ENCODE measurements at places on chromosomes 4 and X. TPM values are rescaled to one million over a fixed set of nuclear protein-coding genes. Genes with fewer than 3 reads are reported as not detected.

The EXOC1 gene
- 29.0 TPM for total RNA-seq

The MXD4 gene
- total RNA-seq: 7.1 TPM

The GRIA2 gene
- total RNA-seq: not detected

The NDP gene
- total RNA-seq: not detected

The PDCL2 gene
- total RNA-seq: not detected

The NAP1L2 gene
- not detected for total RNA-seq

The STOX2 gene
- 5.6 TPM for total RNA-seq

The APLN gene
- total RNA-seq: 0.81 TPM

GRCh38 chr4:53141308-53141707 is 224.6 kb downstream of the SCFD2 start:
- no peak overlapping the region for H3K27ac ChIP-seq
- no peak overlapping the region for H3K4me3 ChIP-seq
- DNase-seq: no peak
- H3K27me3 ChIP-seq: no peaks in the 10 kb centered on the region
- no peaks in the 10 kb centered on the region for H3K36me3 ChIP-seq
- no peaks in the 10 kb centered on the region for H3K4me1 ChIP-seq

GRCh38 chrX:150509703-150510102 is 58.7 kb upstream of the MTM1 start:
- no peaks in the 10 kb centered on the region for H3K27me3 ChIP-seq
- no peak overlapping the region for H3K27ac ChIP-seq
- H3K4me3 ChIP-seq: no peak overlapping the region
- H3K4me1 ChIP-seq: no peaks in the 10 kb centered on the region

GRCh38 chr4:76607266-76607799 is 172.3 kb downstream of the SHROOM3 start:
- DNase-seq: no peak
- H3K27ac ChIP-seq: no peak overlapping the region
- H3K4me3 ChIP-seq: no peak overlapping the region
- no peaks in the 10 kb centered on the region for H3K27me3 ChIP-seq

GRCh38 chr4:99585516-99585915 is 10.9 kb downstream of the MTTP start:
- no peak overlapping the region for H3K27ac ChIP-seq
- H3K4me3 ChIP-seq: no peak overlapping the region
- DNase-seq: no peak
- no peaks in the 10 kb centered on the region for H3K36me3 ChIP-seq
- H3K4me1 ChIP-seq: no peaks in the 10 kb centered on the region

DNA sequence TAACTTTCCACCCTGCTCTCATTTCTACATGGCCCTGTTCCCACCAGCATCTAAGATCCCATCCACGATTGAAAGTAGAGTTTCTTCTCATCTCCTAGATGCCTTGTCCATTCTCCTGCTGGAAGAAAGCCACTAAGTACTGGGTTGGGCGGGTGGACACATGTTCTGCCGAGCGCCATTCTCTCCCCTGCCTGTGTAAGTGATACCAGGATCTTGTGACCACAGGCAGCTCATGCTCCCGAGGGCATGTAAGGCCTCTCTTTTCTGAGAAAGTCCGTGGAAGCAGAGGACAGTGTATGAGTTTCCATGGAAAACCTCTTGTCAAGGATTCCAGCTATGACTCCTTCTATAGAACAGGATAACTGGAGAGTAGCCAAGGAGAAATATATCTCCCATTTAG is 3.3 kb upstream of the SLC25A4 start:
- DNase-seq: peak; percentile 42
- no peaks in the 10 kb centered on the region for H3K4me1 ChIP-seq
- no peak overlapping the region for H3K27ac ChIP-seq
- H3K4me3 ChIP-seq: no peak overlapping the region

DNA sequence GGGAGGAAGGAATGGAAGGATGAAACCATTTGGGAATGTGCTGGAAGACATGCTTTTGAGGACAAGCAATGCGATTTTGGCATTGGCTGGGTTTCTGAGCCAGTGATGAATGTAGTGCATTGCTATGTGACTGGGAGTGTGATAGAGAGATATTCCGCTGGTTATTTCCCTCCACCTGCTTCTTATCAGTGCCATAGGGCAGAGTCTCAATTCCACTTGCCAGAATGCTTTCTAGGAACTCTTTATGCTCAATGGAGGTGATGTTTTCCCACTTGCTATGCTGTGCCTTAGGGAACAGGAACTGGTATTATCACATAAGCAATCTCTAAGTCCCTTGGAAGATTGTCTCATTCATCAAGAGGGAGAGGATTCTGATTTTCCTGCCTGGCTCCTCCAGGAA is 28.0 kb downstream of the TBL1X start:
- DNase-seq: no peak
- no peaks in the 10 kb centered on the region for H3K27me3 ChIP-seq
- H3K27ac ChIP-seq: no peak overlapping the region
- no peaks in the 10 kb centered on the region for H3K4me1 ChIP-seq
- H3K4me3 ChIP-seq: no peak overlapping the region

DNA sequence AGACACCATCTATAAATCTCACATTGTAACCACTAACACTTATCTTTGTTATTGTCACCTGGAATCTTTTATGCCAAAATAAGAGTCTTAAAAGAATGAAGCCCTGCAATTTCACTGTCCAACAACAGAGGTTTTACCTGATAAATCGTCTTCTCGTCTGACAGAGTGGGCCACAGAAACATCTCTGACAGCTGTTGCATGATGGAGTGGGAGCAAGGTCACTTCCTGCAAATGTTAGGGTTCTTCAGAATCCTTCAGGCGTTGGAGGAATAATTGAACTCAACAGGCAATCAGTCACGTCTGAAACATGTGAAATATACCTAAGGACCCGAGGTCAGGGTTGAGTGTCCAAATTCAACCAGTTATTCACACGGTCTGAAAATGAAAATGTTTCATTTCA is 353.6 kb downstream of the TRIML1 start:
- H3K27ac ChIP-seq: no peak overlapping the region
- H3K4me3 ChIP-seq: no peak overlapping the region
- DNase-seq: no peak

GRCh38 chrX:154010330-154011087 is 9.2 kb downstream of the IRAK1 start:
- no peak for DNase-seq
- H3K4me3 ChIP-seq: no peak overlapping the region
- H3K36me3 ChIP-seq: no peaks in the 10 kb centered on the region
- no peak overlapping the region for H3K27ac ChIP-seq

DNA sequence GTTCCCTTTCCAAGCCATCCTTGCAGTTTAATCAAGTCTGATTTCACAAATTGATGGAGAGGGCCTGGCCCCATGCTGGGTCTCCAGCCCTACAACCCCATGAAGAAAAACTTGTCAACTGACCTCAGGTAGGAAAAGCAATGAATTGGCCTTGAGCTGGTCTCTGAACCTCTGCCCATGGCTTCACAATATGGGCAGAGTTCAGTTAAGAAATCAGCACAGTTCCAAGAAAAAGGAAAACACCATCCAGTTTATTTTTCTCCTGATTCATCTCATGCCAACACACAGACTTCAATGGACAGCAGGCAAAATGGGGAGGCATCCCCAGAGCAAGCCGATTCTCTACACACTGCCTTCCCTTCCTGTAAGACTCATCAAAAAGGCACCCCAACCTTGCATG is 3.3 kb downstream of the RIPPLY1 start:
- no peaks in the 10 kb centered on the region for H3K36me3 ChIP-seq
- H3K27ac ChIP-seq: no peak overlapping the region
- H3K4me3 ChIP-seq: no peak overlapping the region
- DNase-seq: no peak
- peaks cover 33% of the 10 kb centered on the region for H3K4me1 ChIP-seq

DNA sequence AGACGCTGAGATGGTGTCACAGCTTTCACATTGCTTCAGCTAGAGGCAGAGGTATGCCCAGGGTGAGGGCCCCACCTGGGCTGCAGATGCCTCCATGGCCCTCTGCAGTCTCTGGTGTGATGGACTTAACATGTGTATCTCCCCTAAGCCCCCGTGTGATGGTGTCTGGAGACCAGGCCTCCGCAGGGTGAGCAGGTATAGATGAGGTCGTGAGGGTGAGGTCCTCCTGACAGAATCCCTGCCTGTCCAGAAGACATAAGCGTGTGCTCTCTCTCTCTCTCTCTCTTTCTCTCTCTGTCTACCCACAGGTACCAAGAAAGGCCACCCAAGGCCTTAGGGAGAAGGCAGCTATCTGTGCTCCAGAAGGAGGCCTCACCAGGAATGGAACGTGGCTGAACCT is 50.9 kb downstream of the CPZ start:
- H3K36me3 ChIP-seq: no peaks in the 10 kb centered on the region
- H3K27ac ChIP-seq: no peak overlapping the region
- no peak for DNase-seq
- peaks cover 77% of the 10 kb centered on the region for H3K27me3 ChIP-seq
- no peak overlapping the region for H3K4me3 ChIP-seq

GRCh38 chrX:112137276-112137675 is 54.7 kb upstream of the TRPC5 start:
- H3K4me1 ChIP-seq: no peaks in the 10 kb centered on the region
- no peak for DNase-seq
- H3K27me3 ChIP-seq: peaks cover 3% of the 10 kb centered on the region
- no peak overlapping the region for H3K4me3 ChIP-seq
- H3K36me3 ChIP-seq: no peaks in the 10 kb centered on the region

GRCh38 chr4:7758476-7758875 is 181.2 kb downstream of the AFAP1 start:
- H3K4me3 ChIP-seq: no peak overlapping the region
- no peak overlapping the region for H3K27ac ChIP-seq
- no peak for DNase-seq
- H3K36me3 ChIP-seq: no peaks in the 10 kb centered on the region

DNA sequence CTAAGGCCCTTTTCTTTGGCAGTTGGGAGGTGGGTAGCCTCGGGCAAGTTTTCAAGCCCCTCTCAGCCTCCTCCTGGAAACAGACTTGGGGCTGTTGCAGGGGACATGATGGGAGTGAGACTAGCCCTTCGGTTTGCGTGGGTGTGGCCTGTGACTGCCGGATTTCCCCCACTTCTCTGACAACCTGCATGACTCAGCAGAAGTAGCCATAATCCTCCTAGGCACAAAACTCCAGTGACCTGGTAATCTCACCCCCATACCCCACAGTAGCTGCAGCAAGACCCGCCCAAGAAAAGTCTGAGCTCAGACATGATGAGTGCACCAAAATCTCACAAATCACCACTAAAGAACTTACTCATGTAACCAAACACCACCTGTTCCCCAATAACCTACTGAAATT is 433.7 kb upstream of the AMOT start:
- H3K27me3 ChIP-seq: no peaks in the 10 kb centered on the region
- H3K4me3 ChIP-seq: 0 out of 2 replicates have a peak overlapping the region, but pooled peaks have one; percentile 11
- DNase-seq: peak; percentile 31

DNA sequence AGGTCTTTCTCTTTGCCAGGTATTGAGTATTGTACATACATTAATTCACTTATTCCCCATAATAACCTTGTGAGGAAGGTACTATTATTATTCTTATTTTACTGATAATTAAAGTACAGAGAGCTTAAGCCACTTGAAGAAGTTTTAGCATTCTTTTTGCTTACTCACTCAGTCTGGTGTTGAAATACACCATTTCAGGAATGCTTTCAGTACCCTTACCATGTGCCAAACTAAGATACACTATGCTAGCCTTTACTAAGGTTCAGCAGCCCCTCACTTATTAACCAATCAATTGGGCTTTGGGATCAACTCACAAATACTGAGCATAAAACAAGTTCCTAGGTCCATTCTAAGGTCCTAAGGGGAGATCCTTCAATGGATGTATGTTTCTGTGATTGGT is 179.0 kb upstream of the FGF13 start:
- DNase-seq: no peak
- H3K27ac ChIP-seq: no peak overlapping the region
- H3K27me3 ChIP-seq: no peaks in the 10 kb centered on the region
- no peaks in the 10 kb centered on the region for H3K4me1 ChIP-seq

GRCh38 chr4:83536362-83537272 is 709 bp downstream of the GPAT3 start:
- peak overlapping the region; percentile 63 for H3K4me3 ChIP-seq
- H3K4me1 ChIP-seq: no peaks in the 10 kb centered on the region

- no peaks in the 10 kb centered on the region for H3K4me1 ChIP-seq
- no peak overlapping the region for H3K4me3 ChIP-seq
- no peaks in the 10 kb centered on the region for H3K27me3 ChIP-seq
- no peak for DNase-seq
These were observed 95.5 kb downstream of the IRS4 start for GRCh38 chrX:108640817-108641216.

DNA sequence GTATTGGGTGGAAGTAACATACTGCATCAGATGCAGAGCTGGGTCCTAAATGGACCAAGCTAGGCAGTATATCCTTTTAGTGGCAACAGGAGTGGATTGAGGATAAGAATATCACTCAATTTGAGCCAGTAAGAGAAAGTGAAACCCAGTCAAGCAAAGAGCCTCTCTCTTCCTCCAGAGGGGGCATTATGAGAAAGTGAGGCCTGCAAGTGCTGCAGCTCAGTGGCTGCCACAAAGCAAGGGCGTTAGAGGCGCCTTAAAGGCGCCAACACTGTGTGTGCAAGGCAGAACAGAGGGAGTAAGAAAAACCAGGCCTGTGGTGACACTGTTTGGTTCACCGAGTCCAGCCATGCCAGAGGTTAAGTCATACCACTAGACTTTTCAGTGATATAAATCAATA is 17.5 kb downstream of the STX18 start:
- no peaks in the 10 kb centered on the region for H3K36me3 ChIP-seq
- no peaks in the 10 kb centered on the region for H3K27me3 ChIP-seq
- DNase-seq: no peak
- no peaks in the 10 kb centered on the region for H3K4me1 ChIP-seq

DNA sequence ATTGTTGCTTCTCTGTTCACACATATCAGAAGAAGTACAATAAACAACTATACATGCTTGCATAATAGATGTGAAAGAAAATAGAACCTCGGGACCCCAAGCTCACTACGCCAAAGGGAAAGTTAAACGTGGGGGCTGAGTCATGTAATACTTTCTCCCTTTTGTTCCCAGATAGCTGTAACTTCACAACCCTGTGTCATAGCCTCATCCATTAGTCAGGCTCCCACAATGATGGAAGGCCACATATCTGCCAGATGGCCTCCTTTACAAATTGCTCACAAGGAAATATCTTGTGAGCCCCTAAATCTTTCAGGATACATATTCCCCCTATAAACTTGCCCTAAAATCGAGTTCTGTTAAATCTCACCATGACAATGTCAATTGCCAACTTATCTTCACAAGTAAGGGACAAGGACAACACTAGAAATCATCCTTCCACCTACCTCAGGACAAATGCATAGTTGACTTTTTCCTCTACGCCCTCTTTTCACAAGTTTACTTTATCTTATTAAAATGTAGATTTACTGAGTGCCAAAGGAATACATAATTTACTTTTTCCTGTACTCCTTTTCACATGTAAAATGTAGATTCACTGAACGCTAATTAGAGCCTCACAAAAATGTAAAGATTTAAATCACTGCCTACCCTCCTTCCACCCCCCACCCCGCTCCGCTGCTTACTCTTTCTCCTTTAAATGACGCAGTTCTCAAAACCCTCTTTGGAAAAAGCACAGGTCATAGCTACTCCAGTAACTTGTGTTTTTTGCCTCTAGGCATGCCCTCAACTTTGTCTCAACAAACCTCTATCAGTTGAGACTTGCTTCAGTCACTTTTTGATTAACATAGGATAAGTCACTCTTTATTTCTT is 477.1 kb downstream of the DTHD1 start:
- H3K4me3 ChIP-seq: no peak overlapping the region
- H3K36me3 ChIP-seq: no peaks in the 10 kb centered on the region
- H3K27me3 ChIP-seq: 0 out of 2 replicates have a peak, but pooled peaks cover 3% of the 10 kb centered on the region
- DNase-seq: no peak

- DNase-seq: no peak
- no peaks in the 10 kb centered on the region for H3K27me3 ChIP-seq
- no peaks in the 10 kb centered on the region for H3K36me3 ChIP-seq
- no peak overlapping the region for H3K4me3 ChIP-seq
- no peaks in the 10 kb centered on the region for H3K4me1 ChIP-seq
- no peak overlapping the region for H3K27ac ChIP-seq
These were observed 24.5 kb upstream of the MAMLD1 start for GRCh38 chrX:150338615-150339014.

All from SJCRH30 (cell line).